CD4-positive, alpha-beta T cell treated with Interleukin-21 for 1 hour (primary cell): ENCODE measurements at places on chromosomes 5 and 9.

- no peak for DNase-seq
These were observed 49.4 kb downstream of the ROPN1L start for GRCh38 chr5:10490927-10491672.

DNA sequence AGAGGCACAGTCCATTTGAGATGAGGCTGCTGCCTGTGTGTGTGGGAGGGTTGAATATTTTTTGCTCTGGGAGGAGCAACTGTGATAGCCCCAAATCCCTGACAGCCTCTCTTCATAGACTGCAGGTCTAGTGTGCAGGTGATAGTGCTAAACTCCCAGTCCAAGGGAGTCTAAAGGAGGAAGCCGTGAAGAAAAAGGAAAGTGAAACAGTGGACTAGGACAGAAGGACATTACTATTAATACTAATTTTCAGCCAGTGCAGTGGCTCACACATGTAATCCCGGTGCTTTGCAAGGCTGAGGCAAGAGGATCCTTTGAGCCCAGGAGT is 295.0 kb downstream of the PDE4D start:
- DNase-seq: no peak

GRCh38 chr5:148085977-148086705 is 22.4 kb downstream of the SPINK5 start:
- DNase-seq: no peak

- no peak for DNase-seq
These were observed 57.0 kb downstream of the PFDN1 start for GRCh38 chr5:140245926-140246325.

DNA sequence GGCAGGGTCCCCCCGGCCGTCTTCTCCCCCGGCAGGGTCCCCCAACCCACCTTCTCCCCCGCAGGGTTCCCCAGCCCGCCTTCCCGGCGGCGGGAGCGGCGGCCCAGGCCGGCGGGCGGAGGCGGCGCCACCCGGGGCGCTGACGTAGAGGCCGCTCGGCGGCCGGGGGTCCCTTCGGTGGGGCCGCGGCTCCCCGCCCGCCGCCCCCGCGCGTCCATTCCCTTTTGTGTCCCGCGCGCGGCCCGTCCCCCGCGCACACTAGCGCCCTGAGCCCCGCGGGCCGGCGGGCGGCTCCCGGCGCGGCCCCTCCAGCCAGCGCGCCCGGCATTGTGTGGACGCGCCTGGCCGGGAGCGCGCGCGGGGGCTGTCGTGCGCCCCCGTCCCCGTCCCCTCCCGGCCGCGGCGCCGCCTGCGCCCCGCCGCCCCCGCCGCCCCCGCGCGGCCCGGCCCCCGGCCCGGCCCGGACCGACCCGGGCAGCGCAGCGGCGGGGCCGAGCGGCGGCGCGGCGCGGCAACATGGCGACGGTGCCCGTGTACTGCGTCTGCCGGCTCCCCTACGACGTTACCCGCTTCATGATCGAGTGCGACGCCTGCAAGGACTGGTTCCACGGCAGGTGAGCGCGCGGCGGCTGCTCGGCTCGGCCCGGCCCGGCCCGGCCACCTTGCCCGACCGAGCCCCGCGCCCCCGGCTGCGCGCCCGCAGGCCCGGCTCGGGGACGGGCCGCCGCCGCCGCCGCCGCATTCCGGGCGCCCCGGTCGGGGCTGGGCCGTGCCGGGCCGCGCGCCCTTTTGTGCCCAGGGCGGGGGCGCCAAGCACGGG is at the start of gene PHF2:
Gene PHF2 (plus strand): TSS at position 327 of the 820 bp plus-strand sequence. CDS start 190 bp downstream, at position 517.
- peak; percentile 42 for DNase-seq

GRCh38 chr9:90967145-90967538 is 165.5 kb downstream of the SYK start:
- DNase-seq: no peak

DNA sequence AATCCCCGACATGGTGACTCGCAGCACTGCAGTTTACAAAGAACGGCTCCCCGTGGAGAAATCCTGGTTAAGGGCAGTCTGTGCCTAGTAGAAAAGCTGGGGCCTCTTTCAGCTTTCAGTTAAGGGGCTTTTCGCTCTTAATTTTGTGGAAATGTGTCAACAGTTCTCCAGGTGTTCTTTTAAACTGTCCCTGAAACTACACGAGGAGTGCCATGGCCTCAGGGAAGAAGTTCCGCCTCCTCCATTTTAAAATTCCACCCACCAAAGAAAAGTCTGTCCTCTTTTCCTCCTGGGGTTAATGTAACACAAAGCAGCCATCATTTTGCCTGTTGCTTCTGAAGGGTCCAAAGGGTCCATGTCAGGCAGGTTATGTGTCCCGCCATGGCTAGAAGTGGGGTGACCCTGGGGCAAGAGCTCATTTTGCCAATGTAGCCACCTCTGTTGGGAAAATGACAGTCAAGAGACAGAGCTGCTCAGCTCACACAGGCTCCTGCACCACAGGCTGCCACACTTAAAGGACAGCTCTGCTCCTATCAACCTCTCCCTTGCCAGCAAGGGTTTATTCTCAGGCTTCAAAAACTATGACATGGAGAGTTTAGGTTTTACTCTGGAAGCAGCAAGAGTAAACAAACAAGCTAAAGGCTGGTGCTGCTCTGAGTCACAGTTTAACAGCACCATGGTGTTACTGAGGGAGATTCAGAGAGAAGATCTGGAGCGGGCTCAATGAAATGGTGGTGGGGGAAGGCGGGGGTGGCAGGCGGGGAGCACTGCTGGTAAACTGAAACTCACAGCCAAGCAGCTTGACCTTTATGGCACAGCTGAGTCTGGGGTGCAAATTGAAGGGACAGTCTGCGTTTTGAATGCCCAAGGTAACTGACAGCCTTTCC is 3.2 kb downstream of the WHRN start:
- DNase-seq: no peak

- no peak for DNase-seq
These were observed 121.0 kb downstream of the AOPEP start for GRCh38 chr9:94847486-94847885.

DNA sequence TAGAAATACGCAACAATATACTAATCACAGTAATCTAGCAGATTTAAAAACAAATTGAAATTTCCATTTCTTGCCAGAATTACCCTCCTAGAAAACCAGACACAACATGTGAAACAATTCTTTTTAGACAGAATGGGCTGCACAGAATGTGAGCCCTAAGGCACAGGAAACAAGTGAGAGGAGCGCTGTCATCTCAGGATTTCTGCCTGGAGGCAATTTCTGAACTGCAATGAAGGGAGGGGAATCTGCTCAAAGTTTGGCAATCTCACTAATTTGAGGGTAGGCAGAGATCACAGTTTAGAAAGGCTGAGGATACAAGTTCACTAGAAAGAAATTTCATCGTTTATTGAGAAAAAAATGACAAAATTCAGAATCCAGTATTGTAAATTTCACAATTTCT is 70.3 kb downstream of the INIP start:
- no peak for DNase-seq

- DNase-seq: no peak
These were observed 55.8 kb upstream of the TMC1 start for GRCh38 chr9:72465593-72465984.

GRCh38 chr9:137924761-137925369 is 47.3 kb downstream of the CACNA1B start:
- DNase-seq: no peak

GRCh38 chr5:58156973-58157701 is 302.7 kb downstream of the PLK2 start:
- no peak for DNase-seq

- DNase-seq: no peak
These were observed 82.3 kb downstream of the SLC38A9 start for GRCh38 chr5:55629815-55630214.

DNA sequence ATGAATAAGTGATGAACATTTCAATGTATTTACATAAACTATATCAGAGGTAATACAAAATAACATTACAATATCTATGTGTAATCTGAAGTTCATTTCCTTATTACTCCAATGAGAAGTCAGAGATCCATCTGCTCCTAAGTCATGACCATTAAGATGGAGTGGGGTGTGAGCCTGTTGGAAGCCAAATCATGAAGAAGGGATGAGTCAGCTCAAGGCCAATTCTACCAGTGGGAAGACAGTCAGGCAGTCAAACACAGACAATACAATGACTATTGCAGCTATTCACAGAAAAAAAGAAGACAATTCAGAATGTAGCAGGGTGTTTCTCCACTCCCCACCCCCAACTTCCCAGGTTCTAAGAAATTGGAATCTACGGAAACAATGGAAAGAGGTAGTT is 155.0 kb downstream of the NFIB start:
- DNase-seq: no peak

DNA sequence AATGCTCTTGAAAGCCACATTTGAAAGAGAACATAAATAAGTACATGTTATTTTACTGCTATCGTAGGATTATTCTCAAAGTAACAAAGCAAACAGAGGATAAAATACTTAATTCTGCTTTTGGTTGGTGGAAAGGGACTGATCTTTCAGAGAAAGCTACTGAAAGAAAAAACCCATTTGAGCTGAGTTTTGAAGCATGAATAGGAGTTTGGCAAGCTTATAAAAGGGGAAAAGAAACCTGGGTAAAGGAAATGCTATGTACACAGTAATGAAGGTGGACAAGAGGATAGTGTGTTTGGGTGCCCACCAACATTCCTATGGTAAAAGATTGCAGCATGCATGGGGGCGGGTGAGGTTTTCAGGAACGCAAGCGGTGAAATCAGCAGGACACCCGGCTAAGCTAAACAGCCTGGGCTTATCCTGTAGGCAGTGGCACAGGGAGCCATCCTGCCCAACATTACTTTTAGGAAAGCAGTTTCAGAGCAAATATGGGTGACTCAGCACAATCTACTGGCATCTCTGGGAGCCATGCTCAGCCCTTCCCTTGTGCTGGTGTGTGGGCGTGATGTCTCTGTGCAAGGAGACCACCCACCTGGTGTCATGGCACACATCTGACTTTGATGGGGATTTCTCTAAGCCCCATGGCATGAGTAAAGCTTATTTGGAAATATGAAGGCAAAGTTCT is 673.9 kb upstream of the KLF4 start:
- no peak for DNase-seq

DNA sequence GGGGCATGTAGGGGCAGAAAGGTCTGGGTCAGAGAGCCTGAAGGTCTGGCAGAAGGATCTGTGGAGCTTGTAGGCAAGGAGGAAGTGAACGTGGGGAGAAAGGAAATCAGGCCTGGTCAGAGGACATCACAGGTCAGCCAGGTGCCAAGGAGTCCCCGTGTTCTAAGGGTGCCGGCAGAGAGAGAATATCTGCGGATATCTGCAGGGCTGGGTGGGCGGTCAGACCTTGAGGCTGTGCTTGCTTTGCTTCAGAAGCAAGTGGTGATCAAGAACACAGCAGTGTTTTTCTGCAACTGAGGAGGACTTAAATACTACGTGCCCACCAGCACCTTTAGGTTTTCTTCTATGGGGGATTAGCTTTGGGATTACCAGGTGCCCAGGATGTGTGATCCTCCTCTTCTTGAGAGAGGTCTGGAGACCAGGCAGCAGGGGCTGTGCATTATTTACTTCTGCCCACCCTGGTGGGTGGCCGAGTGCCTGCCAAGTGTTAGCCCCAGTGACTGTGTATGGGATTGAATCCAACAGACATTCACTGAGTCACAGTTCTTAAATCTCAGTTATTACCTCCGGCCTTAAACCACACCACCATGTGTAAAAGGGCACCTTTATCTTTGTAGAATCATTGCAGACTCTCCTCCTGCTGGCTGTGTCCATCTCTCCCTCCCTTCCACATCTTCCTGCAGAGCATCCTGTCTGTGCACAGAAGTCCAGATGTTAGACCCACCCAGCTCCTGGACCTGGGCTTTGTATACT is 12.5 kb upstream of the SHB start:
- DNase-seq: no peak

- peak; percentile 36 for DNase-seq
These were observed 51.7 kb downstream of the CPLANE1 start for GRCh38 chr5:37197340-37198050.

DNA sequence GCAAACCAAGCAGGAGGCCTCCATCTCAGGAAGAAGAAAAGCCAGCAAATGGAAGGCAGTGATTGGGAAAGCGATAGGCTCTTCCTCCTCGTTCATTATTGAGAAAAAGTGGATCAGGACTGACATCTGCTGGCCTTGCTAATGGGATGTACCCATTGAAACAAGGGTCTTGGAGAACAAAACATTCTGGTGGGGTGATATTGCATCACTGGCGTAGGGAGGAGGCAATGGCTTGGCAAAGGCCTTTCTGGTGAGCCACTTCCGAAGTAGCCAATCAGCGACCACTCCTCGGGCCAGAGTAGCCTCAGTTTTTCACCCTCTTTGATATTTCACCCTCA is 86.7 kb upstream of the NFIB start:
- DNase-seq: no peak

- no peak for DNase-seq
These were observed 290.5 kb upstream of the RASA1 start for GRCh38 chr5:86977190-86977589.

DNA sequence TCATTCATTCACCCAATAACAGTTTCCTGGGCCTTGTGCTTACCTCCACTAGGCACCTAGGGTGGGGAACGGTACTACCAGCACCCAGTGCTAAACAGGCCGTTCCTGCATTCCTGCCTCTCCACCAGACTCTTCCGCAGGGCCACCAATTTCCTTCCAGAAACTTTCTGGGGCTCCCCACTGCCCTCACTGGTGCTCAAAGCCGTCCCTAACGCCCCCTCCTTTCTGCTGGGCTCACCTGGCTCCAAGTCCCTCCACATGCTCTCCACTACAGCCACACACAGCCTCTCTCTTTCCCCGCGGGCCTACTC is 1.4 kb downstream of the PHF19 start:
- no peak for DNase-seq

DNA sequence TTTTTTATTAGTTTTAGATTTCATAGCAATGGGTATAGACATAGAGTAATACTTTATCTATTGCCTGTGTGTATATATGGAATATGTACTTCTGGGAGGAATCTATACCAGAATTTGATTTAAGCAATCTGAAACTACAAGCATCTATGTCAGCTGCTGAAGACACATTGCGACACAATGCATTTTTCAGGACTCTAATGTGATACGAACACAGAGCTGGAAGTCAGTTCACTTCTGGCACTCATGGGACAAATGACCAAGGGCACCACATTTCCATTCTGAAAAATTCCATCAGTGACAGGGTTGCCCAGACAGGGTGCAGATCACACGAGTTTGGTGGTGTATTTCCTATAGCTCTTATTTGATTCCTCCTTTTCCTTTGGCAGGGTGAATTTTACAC is 259.5 kb downstream of the NTRK2 start:
- DNase-seq: no peak

DNA sequence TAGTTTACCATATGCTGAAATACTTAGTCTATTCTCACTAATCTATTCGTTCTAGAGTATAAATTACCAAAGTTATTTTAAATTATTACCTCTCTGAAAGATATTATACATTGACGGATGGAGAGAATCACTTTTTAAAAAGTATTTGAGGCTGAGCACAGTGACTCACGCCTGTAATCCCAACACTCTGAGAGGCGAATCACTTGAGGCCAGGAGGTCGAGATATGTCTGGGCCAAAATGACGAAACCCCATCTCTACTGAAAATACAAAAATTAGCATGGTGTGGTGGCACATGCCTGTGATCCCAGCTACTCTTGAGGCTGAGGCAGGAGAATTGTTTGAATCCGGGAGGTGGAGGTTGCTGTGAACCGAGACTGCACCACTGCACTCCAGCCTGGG is 64.0 kb upstream of the SPATA31C2 start:
- no peak for DNase-seq

- DNase-seq: no peak
These were observed 19.2 kb downstream of the OR2S2 start for GRCh38 chr9:35938474-35939356.

GRCh38 chr5:132020568-132021339 is 9.3 kb upstream of the ACSL6 start:
- no peak for DNase-seq

GRCh38 chr9:114426046-114426948 is 38.5 kb upstream of the AKNA start:
- DNase-seq: no peak
